Pons (tissue), 1 donor: ENCODE measurements at places on chromosomes 7 and 10.
A peak's percentile ranks its signal among the peaks of the same experiment; 100 is the strongest.

DNA sequence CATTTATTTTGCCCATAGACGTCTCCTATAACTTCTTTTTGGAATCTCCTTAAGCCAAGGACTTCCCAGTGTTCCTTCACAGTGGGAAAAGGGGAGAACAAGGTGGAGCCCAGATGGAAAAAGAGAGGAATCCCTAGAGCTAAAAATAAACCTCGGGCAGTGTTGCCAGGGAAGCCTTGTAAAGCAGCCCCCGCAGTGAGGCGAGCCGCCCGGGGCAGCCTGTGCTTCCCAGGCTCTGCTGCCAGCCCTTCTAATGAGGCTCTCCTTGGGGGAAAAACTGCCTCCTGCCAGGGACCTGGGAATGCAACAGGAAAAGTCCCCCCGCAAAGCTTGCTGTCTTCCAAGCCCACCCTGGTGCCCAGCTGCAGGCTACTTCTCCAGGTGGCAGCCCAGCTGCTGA lies 71.7 kb downstream of the SH3PXD2A start:
- no peak for DNase-seq

- DNase-seq = peak; percentile 81
These were observed 29.9 kb upstream of the HNRNPH3 start for GRCh38 chr10:68301790-68302502.

DNA sequence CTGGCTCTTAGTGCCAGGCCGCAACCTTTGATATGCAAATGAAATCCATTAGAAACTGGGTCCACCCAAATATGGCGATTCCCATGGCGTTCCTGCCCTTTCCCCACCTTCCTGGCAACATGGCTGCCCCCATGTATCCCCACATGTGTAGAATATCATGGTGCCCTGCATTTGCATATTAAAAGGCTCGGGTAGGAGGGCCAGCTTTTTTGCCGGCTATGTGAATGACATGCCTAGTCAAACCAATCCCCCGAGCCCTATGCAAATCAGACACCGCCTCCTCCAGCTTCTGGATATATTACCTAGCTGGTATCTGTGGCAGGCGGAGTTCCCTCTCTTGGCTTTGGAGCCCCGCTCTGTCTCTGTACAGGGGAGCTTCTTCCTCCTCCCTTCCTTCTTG lies 18.3 kb downstream of the MMS19 start:
- DNase-seq = no peak

DNA sequence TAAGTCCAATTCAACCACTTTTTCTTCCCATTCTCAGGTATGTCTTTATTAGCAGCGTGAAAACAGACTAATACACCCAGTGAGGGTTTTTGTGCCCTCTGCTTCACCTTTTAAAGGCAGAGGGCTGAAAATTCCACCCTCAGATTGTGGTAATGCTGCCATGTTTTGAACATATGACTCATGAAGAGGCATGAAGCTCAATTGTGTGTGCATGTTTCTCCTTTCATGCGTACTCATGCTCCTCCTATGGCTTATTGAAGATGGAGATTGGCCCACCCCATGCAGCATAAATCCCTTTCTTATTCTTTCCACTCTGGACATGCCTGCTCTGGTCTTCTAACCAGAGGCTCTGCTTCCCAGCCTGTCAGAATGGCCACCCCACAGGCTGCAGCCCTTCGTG lies 168.0 kb upstream of the PRKCQ start:
- DNase-seq = no peak

DNA sequence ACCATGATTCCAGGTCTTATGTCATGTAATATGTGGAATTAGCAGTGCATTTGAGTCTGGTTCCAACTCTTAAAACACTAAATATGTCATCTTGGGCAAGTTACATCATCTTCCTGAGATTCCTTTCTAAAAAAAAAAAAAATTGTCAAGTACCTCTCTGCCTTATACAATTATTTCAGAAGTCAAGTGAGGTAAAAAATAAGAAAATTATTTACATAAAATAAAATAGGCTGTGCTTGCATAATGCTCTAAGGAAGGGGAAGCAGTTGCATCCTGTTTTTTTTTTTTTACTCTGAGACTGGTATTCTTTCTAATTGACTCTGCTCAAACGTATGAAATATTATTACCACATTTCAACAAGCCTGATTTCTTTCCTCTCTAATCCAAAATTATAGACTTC lies 55.1 kb upstream of the SEMA3A start:
- DNase-seq = no peak
